ENCODE measurements at places on chromosomes 7 and 10.

DNA sequence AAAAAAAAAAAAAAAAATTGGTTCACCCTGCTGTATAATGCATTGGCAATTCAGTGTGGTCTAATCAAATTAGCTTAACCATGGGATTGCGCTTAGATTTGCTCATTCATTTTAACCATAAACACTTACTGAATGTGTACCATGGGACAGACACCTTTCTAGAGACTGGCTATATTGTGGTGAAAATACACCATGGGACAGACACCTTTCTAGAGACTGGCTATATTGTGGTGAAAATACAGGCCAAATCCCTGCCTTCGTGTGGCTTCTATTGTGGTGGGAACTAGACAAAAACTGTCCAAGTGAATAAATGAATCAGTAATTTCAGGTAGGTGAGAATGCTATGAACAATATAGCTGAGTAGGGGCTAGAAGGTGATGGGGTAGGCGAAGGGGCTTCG, 10.2 kb upstream of the REPIN1 start:
- no peak for DNase-seq

- DNase-seq = no peak
Measured at GRCh38 chr10:58556516-58557165, 44.0 kb downstream of the BICC1 start.

GRCh38 chr7:17311952-17312351, 13.5 kb downstream of the AHR start:
- no peak for DNase-seq

- DNase-seq = no peak
Measured at GRCh38 chr7:29883462-29884398, 77.4 kb downstream of the WIPF3 start.

- DNase-seq = no peak
Measured at GRCh38 chr7:121328508-121329190, at the start of gene WNT16. WNT16 (plus strand) TSS chr7:121329000; CDS start chr7:121329293, 293 bp downstream.

DNA sequence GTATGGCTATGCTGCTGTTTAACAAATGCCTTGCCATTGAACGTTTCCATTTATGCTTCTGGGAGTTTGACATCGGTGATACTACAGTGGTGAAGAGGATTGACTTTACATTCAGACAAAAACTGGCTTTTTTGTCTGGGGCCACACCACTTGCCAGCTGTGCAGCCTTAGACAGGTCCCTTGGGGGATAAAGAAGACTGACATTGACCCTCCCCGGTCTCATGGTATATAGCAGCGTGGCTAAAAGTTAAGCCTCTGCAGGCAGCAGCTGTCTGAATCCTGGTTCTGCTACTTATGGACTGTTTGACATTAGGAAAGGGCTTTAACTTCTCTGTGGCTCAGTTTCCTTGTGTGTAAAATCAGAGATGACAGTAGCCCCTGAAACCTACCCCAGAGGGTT, 42.0 kb upstream of the PTF1A start:
- no peak for DNase-seq

- no peak for DNase-seq
Measured at GRCh38 chr10:51696251-51696650, 3.1 kb downstream of the CSTF2T start.

GRCh38 chr10:132698211-132698751, 87.7 kb downstream of the NKX6-2 start:
- DNase-seq = no peak

GRCh38 chr10:119502209-119502608, 40.3 kb downstream of the RGS10 start:
- DNase-seq = no peak

GRCh38 chr10:61314273-61314672, 138.9 kb downstream of the TMEM26 start:
- no peak for DNase-seq

DNA sequence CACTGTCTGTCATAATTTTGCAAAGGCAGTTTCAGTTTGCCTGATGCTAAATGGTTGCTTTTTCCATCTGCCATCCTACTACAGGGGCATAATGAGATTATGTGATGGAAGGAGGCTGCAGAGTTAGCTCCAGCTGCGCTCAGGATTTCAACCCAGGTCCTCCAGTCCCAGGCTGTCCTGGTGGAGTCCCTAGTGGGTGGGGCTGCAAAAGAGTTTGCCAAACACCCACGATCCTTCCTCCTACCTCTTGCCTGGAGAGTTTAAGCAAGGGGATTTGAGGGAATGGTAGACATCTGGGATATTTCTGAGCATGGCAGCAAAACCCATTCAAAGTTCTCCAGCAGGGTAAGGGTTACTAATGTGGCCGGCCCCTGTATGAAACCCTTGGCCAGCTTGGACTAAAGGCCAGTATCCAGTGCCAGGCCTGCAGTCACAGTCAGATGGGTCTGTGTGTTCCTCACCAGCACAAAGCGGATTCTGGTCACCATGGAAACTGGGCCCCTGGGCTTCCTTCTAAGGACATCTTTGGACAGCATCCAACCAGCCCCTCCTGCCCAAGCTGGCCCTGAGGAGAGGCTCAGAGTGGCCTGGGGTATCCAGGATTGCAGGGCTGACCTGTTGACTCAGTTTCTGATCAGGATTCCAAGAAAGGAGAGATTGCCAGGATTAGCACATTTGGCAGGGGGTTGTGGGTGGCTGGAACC, 42.7 kb upstream of the CHST3 start:
- peak; percentile 17 for DNase-seq

GRCh38 chr10:130485958-130486895, 350.0 kb downstream of the GLRX3 start:
- DNase-seq = no peak

Measured in NCI-H1417 (cell line).